ENCODE measurements at places on chromosomes 2 and 18.

DNA sequence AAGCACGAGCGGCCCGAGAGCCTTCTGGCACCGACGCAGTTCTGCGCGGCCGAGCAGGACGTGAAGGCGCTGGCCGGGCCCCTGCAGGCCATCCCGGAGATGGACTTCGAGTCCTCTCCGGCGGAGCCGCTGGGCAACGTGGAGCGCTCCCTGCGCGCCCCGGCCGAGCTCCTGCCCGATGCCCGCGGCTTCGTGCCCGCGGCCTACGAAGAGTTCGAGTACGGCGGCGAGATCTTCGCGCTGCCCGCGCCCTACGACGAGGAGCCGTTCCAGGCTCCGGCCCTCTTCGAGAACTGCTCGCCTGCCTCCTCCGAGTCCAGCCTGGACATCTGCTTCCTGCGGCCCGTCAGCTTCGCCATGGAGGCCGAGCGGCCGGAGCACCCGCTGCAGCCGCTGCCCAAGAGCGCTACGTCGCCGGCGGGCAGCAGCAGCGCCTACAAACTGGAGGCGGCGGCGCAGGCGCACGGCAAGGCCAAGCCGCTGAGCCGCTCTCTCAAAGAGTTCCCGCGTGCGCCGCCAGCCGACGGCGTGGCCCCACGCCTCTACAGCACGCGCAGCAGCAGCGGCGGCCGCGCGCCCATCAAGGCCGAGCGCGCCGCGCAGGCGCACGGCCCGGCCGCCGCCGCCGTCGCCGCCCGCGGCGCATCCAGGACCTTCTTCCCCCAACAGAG is 70.4 kb downstream of the ARHGEF33 start:
- DNase-seq, result no peak

DNA sequence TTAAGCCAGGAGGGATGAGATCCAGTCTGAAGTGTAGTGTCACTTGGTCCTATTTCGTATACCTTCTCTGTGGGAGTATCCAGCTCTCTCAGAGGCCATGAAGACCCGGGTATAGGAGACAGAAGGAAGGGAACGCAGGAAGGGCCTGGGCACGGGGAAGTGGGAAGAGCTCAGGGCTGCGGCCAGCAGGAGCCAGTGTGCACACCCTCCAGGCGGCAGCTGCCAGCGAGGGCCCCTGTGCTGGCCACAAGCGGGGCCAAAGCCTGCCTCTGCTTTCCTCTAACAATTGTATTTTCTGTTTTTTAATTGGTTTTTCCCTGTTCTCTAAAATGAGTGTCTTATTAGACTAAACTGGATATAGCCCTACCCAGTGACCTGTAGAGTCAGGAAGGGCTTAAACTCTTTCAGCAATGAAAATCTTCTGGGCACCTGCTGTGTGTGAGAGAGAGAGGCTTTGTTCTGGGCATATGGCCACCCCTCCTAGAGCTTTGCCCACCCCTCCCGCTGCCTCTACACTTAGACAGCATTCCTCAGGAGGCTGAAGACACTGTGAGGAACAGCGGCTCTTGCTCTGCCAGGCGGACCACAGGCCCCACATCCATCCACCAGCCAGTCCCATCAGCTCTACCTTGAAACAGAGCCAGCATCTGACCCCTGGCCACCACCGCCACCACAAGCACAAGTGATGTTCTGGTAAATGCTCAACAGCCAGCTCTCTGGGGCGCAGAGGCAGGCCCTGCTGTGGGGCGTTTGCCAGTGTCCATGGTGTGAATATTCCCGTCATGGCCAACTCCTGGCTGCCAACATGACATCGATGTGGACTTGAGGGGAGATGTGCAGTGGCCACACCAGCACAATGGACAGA is 9.5 kb downstream of the GPR17 start:
- no peak for DNase-seq

- no peak for DNase-seq
These were observed 111.5 kb upstream of the SH3BP4 start for GRCh38 chr2:234840336-234840735.

DNA sequence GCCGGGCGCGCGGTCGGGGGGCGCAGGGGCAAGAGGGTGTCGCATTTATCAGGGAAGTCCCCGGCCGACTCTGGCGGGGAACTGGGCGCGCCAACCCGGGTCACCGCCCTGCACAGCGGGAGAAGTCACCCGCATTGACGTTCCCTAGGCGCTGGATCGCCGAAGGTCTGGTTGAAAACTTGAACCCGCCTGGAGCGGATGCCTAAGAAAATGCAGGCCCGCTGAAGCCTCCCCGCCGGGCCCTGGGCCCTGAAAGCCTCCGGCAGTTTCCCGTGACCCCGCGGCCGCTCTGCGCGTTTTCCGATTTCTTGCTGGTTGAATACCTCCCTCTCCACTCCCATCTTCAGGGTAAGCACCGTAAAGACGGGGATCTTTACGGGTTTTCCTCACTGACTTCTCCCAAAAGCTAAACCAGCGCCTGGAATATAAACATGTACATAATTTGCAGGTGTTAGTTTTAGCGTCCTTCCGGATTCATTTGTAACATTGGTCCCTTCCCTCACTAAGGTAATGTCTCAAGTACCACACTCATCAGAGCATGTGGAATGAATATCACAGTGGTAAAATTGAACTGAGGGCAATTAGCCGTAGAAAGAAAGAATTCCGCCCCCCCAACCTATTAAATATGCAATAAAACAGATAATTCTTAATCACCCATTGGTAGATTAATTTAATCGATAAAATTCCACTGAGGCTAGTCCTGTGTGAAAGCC is 675 bp upstream of the SPIRE1 start:
- DNase-seq, result no peak

GRCh38 chr18:74303936-74304335 is 11.7 kb upstream of the C18orf63 start:
- DNase-seq, result no peak

Measured in NCI-H1417 treated with DMSO at 0.1 percent for 48 hours (cell line).